Stimulated activated CD8-positive, alpha-beta memory T cell treated with anti-CD3 and anti-CD28 coated beads, Interleukin-15, amount 100 ng/mL, for 4 hours (primary cell): ENCODE measurements at places on chromosomes 5 and 9.

DNA sequence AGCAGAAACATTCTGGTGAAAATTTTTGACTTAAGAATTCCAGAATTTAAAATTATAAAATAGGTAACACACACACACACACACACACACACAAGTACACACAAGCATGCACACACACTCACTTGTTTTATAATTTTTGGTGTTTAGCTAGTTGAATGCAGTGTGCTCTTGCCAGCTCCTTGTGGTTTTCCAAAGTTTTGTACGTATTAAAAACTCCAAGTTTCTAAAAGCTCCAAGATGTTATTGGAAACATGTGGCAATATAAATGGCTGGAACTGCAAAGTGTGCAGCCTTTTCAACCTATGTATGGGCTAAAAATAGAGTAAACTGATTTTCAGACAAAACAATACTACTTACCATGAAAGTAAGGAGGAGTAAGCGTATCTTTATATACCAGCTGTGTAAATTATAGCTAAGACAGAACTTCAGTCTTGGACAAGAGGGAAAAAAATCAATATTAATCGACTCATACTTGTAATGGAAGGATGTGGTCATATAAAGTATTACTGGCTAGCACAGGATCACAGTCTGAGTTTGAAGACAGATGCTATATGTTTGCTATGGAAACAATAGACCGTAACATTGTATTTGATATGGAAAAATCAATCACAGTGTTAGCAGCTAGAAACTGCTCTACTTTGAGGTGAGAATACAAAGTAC is 727.1 kb upstream of the GRAMD2B start:
- no peak for DNase-seq

DNA sequence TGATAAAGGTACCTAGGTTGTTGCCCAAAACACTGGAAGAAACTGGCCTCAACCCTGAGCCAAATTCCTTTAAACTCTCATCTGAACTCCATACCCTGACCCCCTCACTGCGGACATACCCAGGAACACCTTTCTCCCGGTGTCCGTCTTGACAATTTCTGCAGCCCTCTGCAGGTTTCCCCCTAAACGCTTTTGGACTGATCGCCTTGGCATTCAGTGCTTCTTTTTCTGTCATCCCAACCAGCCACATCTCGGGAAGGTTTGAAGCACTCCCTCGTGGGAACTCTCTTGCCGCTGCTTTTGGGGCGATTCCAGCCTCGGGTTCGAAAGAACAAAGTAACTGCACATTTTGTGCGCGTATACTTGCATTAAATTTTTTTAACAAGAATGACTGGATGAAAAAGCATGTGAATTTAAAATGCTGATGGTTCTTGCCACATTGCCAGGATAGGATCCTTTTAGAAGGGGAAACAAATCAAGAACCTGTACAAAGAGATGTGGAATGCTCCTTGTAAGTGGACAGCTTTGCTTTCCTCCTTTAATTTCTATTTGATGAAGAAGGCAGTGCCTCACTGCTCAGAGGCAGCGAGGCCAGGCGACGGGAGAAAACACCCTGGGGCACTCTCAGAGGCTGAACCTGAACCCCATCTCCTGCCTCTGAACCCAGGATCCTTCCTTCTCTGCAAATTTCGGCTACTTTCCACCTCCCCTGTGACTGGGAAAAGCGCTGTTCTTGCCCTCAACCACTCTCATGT is 615 bp downstream of the PSMD5 start:
- DNase-seq: no peak

DNA sequence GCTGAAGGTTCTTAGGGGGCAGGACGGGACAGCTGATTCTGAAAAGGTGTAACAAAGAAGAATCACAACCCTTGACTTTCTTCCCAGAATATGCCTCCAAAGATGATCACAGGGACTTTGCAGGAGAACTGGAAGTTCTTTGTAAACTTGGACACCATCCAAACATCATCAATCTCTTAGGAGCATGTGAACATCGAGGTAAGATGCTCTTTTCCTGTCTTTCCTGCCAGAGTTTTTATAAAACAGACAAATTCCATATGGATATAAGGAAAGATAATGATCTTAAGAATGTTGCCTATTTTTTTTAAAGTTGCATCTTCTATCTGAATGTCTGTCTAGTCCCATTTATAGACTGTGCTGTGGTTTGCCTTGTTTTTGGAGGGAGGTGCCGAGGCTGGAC is 87.9 kb downstream of the EQTN start:
- no peak for DNase-seq

DNA sequence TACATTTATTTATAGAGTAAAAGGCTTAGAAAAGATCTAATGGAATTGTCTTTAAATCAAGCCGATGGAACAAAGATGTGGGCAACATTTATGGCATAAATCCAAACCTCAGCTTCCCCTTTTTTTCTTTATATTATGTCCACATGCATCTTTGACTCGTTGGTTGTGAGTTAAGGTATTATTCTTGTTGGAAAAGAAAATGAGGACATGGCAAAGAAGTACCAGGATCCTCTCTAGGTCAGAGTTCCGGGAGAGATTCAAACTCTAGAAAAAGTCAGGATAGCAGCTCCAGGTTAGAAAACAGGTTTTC is 508 bp upstream of the NME5 start:
- DNase-seq: no peak

- DNase-seq: no peak
These were observed 161.1 kb upstream of the CDH12 start for GRCh38 chr5:23014266-23014665.

- no peak for DNase-seq
These were observed 148.1 kb downstream of the PDE4D start for GRCh38 chr5:59745415-59745863.

DNA sequence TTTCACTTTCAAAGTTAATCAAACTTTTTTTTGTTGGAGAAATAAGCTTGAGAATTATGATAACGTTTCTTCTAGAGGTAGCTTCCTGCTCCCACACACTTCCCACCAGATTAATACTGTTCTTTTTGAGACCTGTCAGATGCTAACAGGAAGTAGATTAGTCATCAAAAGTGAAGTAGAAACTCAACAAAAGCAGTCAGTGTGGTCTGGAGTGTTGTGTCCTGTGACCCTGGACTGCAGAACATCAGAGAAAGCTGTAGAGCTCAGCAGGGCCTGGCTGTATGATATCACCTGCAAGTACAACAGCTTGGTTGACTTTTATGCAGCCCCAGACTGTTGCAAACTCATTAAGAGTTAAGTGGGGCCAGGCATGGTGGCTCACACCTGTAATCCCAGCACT is 495.7 kb upstream of the CYLC2 start:
- no peak for DNase-seq

GRCh38 chr9:29039258-29039657 is 1466.0 kb upstream of the C9orf72 start:
- DNase-seq: no peak

DNA sequence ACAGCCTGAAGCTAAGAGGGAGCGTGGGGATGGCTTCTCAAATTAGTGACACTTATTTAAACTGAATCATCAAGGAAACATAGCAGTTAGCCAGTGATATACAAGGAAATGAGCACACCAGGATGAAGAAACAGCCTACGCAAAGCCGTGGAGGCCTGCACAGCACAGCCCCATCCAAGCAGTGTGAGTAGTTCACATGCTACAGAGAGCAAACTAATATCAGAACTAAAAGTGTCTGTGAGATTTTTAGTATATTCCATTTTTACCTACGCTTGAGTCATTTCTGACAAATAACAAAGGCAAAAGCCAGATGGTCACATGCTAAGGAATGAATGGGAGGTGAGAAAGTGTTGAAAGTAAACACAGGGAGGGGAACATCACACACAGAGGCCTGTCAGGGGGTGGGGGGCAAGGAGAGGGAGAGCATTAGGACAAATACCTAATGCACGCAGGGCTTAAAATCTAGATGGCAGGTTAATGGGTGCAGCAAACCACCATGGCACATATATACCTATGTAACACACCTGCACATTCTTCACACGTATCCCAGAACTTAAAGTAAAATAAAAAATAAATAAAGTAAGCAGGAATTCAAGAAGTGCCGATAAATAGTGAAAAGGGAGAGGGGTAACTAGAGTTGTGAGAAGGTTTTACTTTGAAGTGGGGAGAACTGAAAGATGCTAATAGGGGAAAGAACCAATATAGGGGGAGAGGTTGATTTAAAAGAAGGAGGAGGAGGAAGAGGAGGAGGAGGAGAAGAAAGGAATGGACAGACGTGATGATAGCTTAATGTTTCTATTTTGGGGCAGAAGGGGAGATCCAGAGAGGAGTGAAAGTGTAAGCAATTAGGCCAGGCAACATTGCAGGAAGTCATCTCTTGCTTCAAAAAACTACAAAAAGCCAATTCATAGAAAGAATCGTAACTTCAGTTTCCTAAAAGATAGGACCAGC is 100.9 kb upstream of the PTGER4 start:
- DNase-seq: no peak

GRCh38 chr9:135924628-135925338 is 17.4 kb upstream of the CAMSAP1 start:
- no peak for DNase-seq

GRCh38 chr5:135269931-135270421 is 129.1 kb downstream of the MACROH2A1 start:
- no peak for DNase-seq

DNA sequence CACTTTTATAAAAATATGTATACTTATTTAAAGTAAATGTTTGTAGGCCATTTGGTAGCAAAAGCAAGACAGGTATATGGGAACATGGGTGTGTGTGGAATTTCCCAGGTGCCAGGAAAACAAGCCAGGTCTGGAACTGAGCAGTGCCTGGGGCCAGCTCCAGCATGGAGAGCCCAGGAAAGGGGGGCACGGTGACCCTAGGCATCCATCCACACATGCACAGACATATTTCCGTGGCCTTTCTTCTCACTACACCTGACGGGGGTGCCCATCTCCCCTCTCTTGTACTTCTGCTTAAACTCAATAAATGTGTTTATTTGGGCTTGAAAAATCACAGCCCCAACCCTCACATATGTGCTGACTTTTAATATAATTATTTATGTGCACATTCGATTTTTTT is 31.2 kb upstream of the CXCL14 start:
- no peak for DNase-seq

DNA sequence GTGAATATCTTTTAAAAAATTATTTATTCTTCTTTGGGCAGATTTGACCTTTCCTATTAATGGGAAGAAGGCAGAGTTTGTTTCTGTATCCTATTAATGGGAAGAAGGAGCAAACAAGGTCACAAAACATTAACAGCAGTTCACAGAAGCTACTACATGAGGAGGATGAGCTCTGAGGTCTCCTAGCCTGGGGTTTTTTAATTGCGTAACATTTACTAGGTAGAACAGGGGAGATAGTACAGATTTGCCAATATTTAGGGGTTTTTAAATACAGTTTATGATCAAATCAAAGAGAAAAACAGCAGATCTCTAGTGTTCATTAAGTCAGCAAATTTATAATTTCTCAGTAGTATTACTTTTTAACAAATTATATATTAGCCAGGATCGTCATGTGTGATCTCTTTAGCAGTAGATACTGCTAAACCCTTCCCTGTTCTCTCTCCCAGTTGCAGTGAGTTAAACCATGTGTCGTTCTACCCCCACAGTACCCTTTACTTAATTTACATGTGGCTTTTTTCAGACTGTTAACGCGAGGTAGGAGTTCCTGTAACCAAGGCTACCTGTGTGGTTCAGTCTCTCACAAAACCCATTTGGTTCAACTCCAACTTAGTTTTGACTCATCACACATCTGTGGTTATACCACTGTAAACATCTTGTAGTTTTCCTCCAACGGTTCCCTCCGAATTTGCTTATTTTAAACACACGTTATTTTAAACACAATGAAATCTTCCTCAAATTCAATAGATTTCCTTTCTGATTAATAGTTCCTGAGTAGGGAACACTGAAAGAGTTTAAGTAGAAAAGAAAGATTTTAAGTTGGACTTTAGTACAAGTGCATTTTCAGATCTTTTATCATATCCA is 13.3 kb downstream of the SLC25A46 start:
- DNase-seq: no peak

DNA sequence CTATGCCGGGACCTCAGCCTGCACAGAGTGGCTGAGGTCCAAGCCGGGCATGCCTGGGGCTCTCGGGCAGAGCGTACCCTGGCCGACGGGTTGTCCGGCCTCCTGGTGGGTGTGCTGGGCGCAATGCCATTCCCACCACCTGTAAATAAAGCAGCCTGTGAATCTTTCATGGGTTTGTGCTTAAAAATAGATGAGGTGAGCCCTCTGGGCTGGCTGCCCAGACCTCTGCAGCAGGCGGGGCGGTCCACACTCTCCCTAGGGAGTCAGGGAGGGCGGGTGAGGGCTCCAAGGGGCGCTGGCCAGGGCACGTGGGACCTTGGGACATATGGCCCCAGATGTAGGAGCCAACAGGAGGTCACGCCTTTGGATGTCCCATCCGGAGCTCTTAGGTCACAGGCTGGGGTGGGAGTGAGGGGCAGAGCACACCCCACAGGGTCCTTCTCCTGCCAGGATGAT is 3.6 kb upstream of the AGPAT2 start:
- DNase-seq: no peak

DNA sequence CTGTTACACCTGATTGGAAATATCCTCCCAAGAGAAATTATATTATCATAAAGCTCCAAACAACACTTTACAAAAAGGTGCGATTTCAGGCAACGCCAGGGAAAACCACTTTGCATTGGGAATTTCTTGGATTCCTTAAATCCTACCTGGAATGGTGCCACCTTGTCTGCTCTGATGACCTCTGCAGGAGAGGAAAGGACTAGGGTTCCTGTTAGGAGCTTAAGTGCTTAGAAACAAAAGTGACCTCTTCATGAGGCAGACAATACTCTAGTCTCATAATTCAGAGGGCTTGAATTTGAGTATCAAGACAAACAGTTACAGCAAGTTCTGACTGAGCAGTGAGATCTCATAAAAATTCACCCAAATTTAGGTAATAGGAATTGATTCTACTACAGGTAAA is 33.9 kb upstream of the GLIS3 start:
- DNase-seq: no peak

DNA sequence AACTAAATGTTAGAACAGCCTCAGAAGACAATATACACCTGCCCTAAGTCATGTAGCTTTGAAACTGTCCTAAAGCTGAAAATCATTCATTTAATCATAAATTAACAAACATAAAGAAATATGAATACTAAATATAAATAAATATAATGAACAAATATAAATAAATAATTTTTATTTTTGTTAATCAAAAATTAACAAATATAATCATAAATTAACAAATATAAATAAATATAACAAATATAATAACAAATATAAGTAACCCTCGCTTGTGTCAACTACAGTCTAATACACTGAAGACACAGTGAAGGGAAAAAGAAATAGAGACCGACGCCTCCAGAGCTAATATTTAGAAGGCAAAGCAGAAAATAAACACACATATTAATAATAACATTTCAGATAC is 527.3 kb downstream of the CYLC2 start:
- no peak for DNase-seq

DNA sequence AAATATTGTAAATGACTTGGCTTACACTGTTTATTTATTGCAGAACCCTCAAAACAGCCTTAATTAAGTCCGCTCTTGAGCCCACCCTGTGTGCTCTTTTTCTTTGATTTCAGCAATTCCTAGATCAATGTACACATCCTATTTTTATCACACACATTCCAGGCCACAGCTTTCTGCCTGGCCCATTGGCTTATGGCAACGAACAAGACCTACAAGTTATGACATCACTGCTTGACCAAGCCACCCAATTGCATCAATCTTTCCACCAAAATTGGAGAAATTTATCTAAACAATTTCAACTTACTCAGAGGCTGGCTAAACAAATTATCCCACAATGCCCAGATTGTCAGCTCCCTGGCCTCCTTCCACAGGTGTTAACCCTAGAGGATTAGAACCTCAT is 158.4 kb downstream of the CPLANE1 start:
- DNase-seq: no peak
